ENCODE measurements at places on chromosomes 6 and 20.
A peak's percentile ranks its signal among the peaks of the same experiment; 100 is the strongest.

- no peak for DNase-seq
Measured at GRCh38 chr6:41937861-41938574, 3.6 kb downstream of the CCND3 start.

GRCh38 chr6:87093651-87094050 lies 1.3 kb downstream of the CGA start:
- DNase-seq = no peak

- DNase-seq = no peak
Measured at GRCh38 chr20:19259141-19259591, 46.7 kb downstream of the SLC24A3 start.

DNA sequence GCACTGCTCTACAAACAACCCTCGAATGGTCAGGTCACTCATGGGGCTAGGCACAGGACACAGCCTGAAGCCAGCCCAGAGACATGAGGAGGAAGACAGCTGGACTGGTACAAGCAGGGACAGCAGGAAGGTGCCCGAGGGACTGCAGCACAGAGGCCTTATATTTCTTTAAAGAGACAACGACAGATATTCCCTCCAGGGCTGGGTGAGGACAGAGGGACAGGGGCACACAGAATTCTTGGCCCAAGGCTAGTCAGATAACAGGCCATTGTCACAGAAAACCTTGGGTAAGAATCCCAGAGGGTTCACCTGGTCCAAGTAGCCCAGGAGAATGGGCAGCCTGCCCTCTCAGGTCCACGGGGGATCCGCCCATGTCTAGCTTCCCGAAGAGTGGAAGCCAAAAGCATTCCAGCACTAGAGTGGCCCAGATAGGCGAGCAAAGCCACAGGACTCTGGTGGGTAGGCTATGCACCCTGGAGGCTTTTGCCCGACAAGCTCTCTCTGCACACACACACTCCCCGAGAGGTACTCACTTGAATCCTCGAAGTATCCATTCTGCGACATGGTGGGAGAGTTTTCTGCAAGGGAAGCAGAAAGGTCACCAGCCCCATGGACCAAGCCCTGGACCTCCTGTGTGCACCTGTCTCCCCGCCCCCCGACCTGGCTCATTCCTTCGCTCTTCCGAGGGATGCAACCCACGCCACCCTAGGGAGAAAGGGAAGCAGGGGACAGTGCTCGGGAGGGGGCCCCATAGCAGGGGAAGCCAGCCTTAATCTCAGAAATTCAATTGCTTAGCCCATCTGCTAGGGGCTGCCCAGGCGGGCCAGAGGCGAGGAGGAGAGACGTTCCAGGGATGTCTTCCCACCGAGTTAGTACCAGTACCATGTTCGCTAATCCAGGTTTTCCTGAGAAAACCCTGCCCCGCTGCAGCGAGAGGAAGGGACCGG lies 1.7 kb downstream of the SLC4A11 start:
- no peak for DNase-seq

DNA sequence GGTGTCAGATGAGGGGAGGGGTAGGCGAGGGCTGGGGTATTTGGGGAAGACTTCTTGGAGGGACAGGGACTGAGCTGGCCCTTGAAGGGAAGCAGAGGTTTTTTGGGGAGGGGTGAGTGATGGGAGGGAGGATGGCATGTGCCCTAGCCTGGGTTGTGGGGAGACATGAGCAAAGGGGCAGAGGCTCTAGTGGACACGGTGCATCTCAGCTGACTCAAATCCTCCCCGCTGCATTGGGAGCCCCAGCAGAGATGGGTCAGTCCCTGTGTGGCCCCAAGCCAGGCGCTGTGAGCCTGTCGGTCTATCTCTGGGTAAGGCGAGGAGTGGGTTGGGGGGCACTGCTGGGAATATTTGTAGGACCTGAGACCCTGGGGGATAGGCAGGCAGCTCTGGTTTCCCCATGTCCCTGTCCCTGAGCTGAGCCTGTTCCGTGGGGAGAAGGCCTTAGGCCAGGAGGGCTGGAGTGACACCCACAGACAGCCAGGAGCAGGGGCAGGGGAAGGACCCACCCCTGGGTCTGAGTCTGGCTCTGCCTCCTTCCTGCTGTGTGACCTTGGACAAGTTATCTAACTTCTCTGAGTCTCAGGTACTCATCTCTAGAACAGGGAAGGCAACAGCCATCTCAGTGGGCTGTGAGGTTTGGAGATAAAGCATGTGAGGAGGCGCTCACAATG lies 36.0 kb downstream of the SPDEF start:
- no peak for DNase-seq

DNA sequence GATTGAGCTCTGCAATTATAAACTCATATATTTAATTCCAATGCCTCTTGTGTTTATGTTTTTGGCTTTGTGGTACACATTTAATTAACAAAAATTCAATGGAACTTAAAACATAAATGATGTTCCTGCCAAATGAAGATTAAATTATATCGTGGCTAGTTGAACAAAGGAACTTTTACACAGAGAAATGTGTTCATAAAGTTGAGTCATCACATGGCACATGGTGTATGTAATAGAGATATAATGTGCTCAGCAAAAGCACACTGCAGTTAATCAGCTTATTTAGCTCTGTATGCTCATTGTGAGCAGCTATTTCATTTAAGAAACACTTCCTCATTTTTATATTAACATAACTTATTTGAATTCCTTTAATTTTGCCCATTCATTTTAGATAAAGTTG lies 1295.6 kb upstream of the CITED2 start:
- peak; percentile 47 for DNase-seq

DNA sequence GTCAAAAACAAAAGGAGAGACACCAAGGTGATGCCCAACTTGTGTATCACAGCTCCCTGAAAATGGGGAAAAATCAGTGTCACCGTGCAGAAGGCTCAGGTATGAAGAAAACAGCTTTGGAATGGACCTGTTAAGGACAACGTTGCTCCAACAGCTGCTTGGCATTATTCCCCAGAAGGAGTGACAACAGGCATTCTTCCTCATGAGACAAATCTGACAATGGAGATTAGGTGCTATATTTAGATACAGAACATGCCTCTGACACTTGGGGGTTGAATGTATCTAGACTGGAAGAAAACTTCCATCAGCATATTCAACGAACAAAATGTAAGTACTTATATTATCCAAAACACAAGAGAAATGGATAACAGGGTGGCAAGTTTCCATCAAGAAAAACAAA lies 87.7 kb downstream of the MBOAT1 start:
- no peak for DNase-seq

DNA sequence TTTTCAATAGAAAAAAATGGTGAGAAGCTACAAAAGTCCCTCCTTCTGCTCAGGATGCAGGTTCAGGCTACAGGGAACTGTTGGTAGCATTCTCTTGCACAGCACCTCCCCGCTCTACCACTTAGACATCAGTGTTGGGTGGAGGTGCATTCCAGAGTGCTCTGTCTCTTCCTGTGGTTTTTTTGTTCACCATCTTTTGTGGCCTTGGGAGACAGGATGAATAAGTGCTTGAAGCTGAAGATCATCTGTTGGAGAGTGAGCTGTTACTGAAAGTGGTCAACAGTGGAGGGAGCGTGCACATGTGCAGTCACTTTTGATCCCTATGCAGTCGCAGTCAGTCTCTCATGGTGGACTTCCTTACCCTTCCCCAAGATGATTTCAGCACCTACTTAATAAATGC lies 16.6 kb upstream of the BTBD3 start:
- DNase-seq = peak; percentile 87

DNA sequence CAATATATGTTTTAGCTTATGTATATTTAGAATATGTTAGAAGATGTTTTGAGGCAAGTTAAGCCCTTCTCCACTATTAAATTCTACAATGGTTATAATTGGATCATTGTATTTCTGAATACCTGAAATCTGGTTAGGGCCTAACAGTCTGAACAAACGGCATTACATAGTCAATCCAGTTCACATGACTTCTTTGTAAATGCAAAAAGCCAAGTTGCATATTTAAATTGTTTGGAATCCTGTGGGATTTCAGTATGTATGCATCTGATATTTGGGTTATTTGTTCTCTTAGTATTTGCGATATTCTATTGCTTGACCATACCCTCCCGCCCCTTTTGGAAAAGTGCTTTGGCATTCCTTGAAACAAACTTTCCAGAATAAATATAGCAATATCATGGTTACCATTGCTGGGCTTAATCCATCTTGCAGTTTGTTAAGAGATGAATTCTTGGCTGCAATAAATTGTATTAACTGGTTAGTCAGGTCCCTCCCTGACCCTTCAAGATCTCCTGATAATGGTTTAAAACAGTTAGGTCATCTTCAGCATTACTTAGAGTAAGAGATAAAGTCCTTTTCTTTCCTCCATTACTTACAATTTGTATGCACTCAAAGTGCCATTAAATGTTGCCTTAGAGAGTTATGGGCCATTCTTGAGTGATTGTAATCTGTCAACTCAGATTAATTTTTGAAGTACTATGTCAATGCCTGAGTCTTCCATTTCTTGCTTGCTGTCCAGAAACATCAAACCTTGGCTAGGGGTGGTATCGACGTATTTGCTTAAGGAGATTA lies 36.5 kb downstream of the LRRC1 start:
- no peak for DNase-seq

DNA sequence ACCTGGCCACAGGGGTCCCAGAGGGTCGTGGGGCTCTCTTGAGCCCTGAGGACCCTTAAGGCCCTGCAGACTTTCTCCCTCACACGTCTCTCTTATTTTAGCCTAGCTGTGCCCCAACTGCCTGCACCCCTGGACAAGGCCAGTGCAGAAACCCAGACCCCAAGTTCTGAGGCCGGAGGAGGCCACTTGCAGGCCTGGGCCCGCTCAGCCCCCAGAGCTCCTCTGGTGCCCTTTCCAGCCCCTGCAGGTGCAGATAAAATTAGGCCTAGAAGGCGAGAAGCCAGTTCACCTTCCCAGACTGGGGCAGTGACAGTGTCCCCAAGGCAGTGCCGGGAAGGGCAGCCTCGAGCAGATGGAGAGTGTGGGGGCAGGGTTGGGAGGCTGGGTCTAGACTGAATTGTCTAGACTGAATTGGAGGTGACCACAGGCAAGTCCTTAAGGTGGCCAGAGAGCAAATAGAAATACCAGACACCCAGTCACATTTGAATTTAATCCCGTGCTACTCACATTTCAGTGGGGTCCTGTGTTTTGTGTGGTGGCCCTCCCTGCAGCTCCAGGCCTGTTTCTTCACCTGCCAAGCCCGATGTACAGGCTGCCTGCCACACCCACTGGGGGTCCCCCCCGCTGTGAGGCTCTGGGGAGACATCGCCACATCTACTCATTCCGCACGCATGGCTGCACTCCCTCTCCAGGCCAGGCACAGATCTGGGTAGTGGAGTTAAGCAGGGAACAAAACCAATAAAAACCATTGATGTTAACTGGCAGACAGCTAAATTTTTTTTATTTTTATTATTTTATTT lies 8.6 kb upstream of the IP6K3 start:
- no peak for DNase-seq

GRCh38 chr6:115969930-115970273 lies 90.8 kb downstream of the FRK start:
- DNase-seq = peak; percentile 20

Data from epithelial cell of esophagus (primary cell).